Heart left ventricle (tissue), 16 donors: ENCODE measurements at places on chromosomes 13 and 19. TPM values are rescaled to one million over a fixed set of nuclear protein-coding genes. Genes with fewer than 3 reads are reported as not detected.
A peak's percentile ranks its signal among the peaks of the same experiment; 100 is the strongest.

WDR88 gene
- total RNA-seq, result 0.16 TPM

ZNF492 gene
- 0.16 TPM for total RNA-seq

DNA sequence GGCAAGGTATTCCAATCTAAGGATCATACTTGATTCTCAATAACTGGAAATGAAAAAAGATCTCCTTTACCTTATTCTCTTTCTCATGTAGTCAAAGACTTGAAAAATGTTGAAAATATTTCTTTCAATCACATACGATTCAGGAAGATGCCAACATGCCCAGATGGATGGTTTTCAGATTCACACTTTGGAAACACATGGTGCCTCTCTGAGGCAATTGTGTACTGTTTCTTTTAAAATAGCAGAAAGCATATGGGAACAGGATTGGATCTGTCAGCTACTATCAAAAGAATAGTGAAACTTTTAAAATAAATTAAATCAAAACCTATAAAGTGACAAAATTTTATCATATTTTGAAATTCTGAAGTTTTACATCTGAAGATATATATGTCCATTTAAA, 222.4 kb downstream of the SPRY2 start:
- no peak for DNase-seq

- peak; percentile 1 for DNase-seq
Measured at GRCh38 chr19:31533114-31533513, 183.9 kb upstream of the TSHZ3 start.

GRCh38 chr19:7255119-7255518, 39.1 kb downstream of the INSR start:
- no peak for DNase-seq

- DNase-seq, result peak; percentile 91
Measured at GRCh38 chr19:12484371-12485051, at the start of gene ZNF709. Gene ZNF709 (minus strand): TSS chr19:12484816. CDS start chr19:12484657, 159 bp downstream.

GRCh38 chr13:80463673-80464352, 122.9 kb upstream of the SPRY2 start:
- DNase-seq, result no peak

DNA sequence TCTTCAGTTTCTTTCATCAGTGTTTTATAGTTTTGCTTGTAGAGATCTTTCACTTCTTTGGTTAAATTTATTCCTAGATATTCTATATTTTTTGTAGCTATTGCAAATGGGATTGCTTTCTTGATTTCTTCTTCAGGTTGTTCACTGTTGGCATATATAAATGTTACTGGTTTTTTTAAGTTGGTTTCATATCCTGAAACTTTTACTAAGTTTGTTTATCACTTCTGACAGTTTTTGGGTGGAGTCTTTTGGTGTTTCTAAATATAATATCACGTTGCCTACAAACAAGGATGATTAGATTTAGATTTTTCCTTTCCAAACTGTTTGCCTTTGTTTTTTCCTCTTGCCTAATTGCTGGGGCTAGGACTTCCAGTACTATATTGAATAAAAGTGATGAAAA, 109.7 kb downstream of the PAN3 start:
- DNase-seq, result no peak

GRCh38 chr13:47017476-47017875, 120.6 kb upstream of the HTR2A start:
- DNase-seq, result no peak

DNA sequence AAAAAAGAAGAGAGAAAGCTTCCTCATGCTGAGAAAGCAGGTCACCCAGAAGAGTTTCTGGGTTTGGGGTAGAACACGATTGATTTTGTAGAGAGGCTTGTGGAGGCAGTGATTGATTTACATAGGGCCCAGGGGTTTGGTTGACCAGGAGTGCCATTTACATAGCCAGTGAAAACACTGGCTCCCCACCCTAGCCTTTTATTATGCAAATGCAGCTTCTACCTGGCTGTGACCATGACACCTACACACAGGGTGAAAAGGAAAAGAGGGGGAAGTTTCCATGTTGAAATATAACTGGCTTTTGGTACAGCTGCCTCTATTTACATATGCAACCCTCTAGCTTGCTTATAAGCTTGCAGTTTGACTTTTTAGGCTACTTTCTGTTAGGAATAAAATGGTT, 62.0 kb downstream of the ZNF100 start:
- no peak for DNase-seq

- no peak for DNase-seq
Measured at GRCh38 chr19:11659612-11660011, 62.3 kb downstream of the ZNF627 start.

- peak; percentile 86 for DNase-seq
Measured at GRCh38 chr19:13172346-13173138, 22.3 kb downstream of the IER2 start.
